Stimulated activated naive CD4-positive, alpha-beta T cell (primary cell): ENCODE measurements at places on chromosomes 12 and 14.

- DNase-seq, result peak; percentile 68
Observed at GRCh38 chr12:6943389-6943721, 261 bp upstream of the RNU7-1 start.

DNA sequence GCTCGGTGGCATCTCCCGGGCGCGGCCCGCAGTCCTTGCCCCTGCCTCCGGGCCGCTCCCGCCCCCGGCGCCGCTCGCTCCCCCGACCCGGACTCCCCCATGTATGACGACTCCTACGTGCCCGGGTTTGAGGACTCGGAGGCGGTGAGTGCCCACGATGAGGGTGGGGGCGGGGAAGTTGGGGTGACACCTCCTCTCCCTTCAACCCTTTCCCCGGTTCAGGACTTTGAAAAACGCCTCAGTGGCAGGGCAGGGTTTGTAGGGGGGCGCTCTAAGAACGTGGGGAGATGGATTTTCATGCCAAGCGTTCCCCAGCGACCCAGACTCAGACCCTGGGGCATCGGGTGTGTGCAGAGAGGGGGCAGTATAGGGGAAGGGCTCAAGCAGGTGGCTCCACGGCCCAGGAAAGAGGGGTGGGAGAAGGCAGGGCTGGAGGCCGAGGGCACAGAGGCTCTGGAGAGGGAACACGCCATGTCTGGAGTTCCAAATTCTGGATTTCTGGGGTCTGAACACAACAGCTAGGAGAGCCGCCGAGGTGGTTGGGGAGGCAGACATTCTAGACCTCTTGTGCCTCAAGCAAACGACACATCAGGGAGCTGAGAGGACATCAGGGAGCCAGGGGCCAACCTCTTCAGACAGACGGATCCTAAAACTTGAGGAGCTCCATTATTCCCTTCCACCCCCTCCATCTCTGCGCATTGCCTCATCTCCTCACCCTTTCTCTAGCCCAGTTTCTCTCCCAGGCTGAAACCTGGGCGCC lies 715 bp downstream of the CACNB3 start:
- DNase-seq, result peak; percentile 23

DNA sequence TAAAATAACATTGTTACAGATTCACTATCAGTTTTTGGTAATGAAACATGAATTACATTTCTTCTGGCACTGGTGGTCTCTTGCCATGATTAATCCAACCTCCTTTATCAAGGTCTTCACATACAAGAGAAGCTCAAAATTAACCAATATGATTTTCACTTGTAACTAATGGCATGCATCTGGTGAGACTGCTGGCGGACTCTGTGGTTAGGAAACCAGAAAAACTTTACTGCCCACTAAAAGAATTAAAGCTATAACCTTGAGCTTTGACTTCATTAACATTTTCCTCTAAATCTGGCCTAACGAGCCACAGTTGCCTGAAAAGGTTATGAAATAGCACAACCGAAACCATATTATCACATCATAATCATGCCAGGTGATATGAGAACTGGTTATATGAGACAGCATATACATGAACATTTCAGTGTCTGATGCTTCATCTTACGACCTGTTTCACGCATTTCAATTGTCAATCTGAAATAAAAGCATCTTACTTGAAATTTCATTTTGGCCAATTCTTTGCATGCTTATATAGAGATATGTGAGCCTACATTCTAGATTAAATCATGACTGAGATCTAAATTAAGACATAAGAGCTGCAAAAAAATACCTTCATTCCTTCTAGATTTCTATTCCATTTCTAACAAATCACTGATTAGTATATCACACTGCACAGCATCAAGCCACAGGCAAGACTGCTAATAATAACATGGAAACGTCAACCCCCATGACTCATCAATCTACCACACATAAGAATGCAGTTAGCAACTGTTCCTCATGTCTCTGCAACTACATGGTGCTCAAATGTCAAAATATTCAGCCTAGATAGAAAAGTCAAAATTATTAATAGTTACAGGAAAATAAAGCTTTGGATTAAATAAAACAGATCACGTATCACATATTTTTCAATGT lies 89.3 kb downstream of the OSBPL8 start:
- no peak for DNase-seq

GRCh38 chr14:96091149-96091693 lies 52.1 kb downstream of the C14orf132 start:
- DNase-seq, result no peak

DNA sequence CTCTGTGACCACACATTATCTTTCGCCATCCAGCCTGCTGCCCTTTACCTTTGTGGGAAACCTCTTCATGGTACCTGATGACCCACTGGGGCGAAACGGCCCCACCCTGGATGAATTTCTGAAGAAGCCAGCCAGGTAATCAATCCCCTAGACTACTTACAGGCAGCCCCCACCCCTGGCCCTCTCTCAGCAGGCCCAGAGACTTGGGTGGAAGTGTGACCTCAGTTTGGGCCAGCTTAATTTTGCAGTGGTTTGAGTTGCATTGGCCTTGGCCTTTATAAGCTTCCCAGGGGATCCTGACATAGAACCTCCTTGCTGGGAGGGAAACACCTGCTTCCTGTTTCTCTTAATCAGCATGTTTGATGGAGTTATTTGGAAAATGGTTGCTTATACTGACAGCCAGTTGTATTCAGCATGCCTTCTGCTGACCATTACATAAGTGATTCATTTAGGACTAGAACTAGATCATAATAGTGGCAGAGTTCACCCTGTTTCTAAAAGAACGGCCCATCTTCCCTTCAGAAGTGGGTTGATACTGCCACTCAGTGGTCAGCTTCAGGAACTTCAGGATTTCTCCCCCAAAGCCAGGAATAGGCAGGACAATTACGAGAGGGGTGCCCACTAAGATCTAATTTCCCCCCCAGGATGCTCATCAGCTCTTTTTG lies 6.1 kb downstream of the SDR39U1 start:
- peak; percentile 58 for DNase-seq

GRCh38 chr14:99685596-99685995 lies 1.5 kb downstream of the CYP46A1 start:
- no peak for DNase-seq

GRCh38 chr12:79521576-79521975 lies 169.2 kb downstream of the PAWR start:
- DNase-seq, result no peak

- DNase-seq, result no peak
Observed at GRCh38 chr12:57097554-57097835, 8.6 kb downstream of the NAB2 start.

- DNase-seq, result no peak
Observed at GRCh38 chr12:112341046-112341825, 41.0 kb downstream of the HECTD4 start.

GRCh38 chr12:32727237-32727636 lies 28.5 kb downstream of the YARS2 start:
- no peak for DNase-seq

DNA sequence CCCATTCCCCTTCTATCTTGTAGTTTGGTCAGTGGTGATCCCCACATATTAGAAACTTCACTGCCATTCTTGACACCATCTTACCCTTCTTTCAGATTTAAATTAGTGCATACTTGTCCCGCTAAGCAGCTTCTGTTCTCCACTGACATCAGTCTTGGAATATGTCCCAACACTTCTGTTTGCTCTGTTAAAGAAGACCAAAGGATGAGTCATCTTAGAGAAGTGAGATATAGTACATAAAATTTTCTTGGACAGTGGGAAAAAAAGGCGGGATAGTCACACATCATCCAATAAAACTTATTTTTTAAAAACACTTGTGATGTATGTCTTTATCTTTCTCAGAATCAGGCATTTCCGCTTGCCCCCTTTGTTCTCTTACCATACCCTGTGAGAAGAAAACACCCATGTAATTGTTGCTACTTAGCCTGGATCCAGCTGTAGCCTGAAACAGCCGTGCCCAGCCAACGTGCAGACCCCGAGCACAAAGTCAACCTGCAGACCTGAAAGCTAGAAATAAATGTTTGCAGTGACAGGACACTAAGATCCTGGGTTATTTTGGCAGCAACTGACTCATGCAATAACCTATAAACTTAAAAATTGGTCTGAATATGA lies 100.1 kb upstream of the PDE3A start:
- DNase-seq, result no peak

- DNase-seq, result no peak
Observed at GRCh38 chr14:50030036-50030435, 86.3 kb downstream of the VCPKMT start.

GRCh38 chr12:47818007-47818376 lies 1.7 kb downstream of the HDAC7 start:
- DNase-seq, result no peak

DNA sequence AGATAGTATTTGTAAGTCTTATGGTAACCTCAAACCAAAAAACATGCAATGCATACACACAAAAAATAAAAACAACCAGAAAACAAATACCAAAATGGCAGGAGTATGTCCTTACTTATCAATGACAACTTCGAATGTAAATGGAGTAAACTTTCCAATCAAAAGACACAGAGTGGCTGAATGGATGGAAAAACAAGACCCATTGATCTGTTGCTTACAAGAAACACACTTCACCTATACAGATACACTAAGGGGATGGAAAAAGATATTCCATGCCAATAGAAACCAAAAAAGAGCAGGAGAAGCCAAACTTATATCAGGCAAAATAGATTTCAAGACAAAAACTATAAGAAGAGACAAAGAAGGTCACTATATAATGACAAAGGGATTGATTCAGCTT lies 8.7 kb upstream of the DCAF5 start:
- no peak for DNase-seq

GRCh38 chr14:58395562-58395811 lies 243 bp upstream of the TOMM20L start:
- DNase-seq, result no peak

- no peak for DNase-seq
Observed at GRCh38 chr14:82488473-82488872, 954.8 kb upstream of the SEL1L start.

DNA sequence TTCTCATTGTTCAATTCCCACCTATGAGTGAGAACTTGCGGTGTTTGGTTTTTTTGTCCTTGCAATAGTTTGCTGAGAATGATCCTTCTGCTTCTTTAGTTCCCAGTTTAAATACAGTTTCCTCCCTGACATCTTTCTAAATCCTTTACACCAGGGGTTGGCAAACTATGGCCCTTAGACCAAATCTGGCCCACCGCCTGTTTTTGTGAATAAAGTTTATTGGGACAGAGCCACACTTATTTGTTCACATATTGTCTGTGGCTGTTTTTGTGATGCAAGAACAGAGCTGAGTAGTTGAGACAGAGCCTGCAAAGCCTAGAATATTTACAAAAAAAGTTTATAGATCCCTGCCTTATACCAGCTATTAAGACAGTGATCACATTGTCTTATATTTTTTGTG lies 53.7 kb downstream of the SERPINA10 start:
- DNase-seq, result no peak

DNA sequence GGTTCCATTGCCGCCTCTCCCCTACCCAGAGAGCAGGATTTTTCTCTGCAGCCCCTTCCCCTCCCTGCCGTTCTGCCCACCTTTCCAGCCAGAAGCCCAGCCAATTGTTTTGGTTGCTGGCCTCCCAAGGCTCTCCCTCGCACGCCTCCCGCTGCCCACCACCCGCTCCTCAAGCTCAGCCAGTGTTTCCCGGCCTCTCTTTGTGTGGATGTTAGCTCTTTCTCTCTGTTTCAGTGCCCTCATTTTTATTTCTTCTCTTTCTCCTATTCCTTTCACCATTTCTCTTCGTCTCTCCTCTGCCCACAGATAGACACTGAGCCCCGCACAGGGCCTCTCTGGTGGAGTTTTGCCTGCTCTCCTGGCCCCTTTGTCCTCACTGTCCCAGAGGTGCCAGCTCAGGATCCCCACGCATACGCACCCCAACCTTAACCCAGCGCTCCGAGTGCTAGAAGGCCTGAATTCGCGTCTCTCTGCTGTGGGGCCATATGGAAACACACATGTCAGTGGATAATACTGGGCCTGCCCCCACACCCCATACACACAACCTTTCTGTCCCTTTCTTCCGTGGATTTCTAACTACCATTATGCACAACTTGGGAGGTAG lies 54.9 kb downstream of the SMUG1 start:
- DNase-seq, result no peak

GRCh38 chr12:72025524-72025923 lies 86.9 kb downstream of the TPH2 start:
- DNase-seq, result no peak

GRCh38 chr12:63353559-63353958 lies 202.6 kb upstream of the AVPR1A start:
- no peak for DNase-seq

- DNase-seq, result no peak
Observed at GRCh38 chr14:85124631-85125290, 405.2 kb upstream of the FLRT2 start.

DNA sequence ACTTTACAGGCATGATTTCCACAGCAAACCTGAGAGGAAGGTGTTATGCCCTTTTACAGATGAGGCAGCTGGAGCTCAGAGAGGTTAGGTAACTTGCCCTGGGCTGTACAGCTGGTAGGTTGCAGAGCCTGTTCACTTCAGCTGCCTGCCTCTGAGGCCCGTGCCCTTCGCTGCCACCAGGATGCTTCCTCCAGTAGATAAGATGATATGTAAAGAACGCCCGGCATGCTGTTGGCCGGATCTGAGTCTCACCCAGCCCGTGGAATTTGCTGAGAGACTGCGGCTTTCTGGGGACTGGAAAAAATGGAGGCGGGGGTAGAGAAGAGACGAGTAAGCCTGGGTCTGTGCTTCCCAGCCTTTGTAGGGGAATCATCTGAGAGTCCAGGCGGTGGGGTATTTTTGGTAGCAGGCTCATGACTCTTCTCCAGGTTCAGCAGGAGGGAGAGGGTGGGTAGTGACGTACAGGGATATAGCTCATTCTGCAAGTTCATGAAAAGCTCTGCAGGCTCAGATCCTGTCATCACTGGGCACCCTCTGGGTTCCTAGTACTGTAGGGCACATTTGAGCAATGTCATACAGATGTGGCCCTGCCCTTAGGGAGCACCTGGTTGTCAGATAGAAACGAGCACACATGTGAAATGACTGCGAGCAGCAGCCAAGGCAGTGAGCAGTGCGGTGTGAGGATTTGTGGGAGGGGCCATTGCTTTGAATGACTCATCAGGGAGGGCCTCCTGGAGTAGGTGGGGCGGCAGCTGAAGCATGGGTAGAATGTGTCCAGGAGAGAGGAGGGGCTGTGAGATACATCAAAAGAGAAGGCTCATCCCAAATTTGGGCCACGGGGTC lies 159.4 kb downstream of the TSPAN9 start:
- no peak for DNase-seq

DNA sequence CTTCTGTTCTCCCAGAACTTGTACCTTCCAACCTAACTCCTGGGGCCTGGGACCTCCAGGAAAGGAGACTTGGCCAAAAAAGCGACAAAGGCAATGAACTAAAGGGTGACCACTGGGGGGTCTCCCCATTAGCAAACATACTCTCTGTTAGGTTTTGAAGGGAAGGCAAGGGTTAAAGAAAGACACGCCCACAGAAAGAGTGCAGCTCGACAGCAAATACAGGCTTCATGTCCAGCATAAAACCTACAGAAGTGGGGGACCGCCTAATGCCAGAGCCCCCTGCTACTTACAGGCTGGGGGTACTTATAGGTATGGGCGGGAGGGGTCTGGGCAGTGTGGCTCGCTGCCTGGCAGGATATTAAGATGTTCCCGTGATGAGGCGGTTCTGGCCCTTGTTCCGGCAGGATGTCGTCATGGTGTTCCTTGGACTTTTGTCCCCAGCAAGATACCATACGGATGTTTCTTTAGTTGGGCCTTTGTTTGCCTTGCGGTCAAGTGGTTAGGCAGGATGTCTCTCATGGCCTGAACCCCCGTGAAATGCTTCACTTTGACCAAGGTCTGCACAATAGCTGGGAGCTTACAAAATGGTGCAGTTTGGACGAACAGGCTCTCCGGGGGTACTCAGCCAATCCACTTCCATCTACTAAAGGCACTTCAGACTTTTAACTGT lies 53.4 kb downstream of the PRMT8 start:
- DNase-seq, result no peak

GRCh38 chr12:56434828-56435227 lies 14.4 kb downstream of the TIMELESS start:
- no peak for DNase-seq
